OCI-M1 (cell line): ENCODE measurements at places on chromosomes 3 and 15.

DNA sequence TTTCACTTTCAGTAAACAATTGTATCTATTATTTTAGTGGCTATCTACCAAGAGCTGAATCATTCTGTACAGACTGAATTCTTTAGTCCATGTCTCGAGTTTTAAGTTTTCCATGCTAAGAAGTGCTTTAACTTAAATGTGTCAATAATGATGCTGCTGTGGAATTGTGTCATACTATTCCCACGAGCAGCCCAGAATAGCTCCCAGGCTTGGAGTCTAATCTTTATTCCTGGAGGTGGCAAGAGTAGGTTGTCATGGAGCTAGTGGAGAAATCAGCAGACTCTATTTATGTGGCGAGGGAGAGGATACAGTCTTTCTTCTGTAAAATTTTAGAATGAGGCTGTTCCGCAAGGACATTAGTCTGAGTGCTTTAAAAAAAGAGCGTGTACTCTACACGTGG lies 207.2 kb downstream of the ROBO2 start:
- DNase-seq = no peak

GRCh38 chr3:44885618-44886017 lies 11.2 kb downstream of the TGM4 start:
- no peak for DNase-seq

GRCh38 chr3:76410762-76411281 lies 625.5 kb upstream of the ZNF717 start:
- no peak for DNase-seq

- DNase-seq = no peak
Measured at GRCh38 chr3:181457190-181457589, 254.5 kb upstream of the SOX2 start.

DNA sequence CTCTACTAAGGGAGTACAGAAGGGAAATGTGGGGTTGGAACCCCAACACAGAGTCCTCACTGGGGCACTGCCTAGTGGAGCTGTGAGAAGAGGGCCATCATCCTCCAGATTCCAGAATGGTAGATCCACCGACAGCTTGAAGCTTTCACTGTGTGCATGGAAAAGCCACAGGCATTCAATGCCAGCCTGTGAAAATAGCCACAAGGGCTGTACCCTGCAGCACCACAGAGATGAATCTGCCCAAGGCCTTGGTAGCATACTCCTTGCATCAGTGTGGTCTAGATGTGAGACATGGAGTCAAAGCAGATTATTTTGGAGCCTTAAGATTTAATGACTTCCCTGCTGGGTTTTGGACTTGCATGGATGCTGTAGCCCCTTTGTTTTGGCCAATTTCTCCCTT lies 39.3 kb upstream of the KCNMB2 start:
- DNase-seq = no peak

DNA sequence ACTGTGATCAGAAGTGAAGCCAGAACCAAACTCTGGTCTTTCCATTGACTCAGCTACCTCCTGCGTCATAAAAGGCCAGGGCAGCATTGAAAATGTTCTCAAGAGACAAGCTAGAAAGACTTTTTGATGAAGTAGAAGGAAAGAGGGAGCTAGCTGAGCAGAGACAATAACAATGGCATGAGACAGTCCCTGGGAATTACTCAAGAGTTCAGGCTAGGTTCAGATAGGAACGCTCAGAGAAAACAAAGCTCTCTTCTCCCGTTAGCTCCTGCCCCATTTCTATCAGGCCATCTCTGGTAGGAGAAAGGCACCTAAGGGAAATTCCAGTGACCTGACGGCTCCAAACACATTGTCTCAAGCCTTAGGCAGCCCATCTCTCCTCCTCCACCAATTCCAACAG lies 7.0 kb upstream of the OXTR start:
- no peak for DNase-seq

- DNase-seq = peak; percentile 39
Measured at GRCh38 chr3:36416599-36416998, 36.3 kb downstream of the STAC start.

DNA sequence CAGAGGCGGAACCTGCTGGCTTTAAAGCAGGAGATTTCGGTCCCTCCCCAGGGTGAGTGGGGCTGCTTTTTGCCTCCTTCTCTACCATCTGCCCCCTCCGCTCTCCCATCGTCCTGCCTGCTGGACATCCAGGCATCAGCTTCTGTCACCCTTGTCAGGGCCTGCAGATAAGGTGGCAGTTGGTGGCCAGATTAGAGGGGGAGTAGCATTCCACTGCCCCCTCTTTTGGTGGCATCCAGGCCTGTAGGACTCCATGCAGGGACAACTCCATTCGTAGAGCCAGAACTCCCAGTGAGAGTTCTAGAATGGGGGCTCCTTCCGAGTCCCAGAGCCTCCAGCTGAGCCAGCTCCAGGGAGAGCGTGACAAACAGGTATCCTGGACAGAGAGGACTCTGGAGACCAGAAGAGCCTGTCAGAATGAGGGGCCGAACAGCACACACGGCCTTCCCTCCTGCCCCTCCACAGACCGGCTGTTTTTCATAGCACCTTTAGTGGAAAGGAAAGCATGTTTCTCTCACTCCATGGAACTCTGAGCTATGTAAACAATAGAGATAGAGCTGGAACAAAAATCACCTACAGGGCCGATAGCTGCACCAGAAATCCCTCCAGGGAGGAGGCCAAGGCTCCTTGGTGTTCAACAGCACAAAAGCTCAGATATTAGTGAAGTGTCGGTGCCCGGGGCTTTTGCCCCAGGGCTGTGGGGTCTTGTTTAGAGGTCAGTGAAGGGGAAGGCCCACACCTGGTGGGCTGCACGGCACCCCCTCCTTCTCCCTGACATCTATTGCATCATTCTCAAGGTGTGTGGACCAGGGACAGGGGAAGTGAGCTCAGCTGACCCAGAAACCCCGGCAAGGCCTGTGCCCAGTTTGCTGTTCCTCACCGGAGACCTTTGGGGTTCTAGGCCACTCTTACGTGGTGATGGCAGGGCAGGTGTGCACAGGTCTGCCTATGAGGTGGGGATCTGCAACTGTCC lies 34.2 kb downstream of the MAGEF1 start:
- no peak for DNase-seq

- DNase-seq = no peak
Measured at GRCh38 chr3:168581771-168582225, 486.1 kb upstream of the GOLIM4 start.

DNA sequence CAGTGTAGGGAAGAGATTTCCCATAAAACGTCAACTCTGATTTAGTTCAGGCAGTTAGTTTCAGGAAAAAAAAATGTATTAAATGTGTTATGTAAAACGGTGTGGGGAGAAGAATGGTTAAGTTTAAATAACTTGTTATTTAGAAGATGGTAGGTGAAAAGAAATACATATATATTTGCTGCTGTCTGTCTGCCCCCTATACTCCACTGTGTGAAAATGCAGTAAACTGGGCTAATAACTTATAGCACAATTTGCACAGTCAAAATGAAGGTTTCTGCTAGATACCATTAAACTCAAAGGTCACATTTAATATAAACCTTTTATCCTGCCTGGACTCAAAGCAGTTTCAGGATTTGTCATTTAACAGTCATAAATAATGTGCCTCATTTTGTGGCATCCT lies 515.0 kb downstream of the FGF12 start:
- DNase-seq = no peak

- DNase-seq = no peak
Measured at GRCh38 chr3:105745046-105745445, 123.8 kb downstream of the CBLB start.

DNA sequence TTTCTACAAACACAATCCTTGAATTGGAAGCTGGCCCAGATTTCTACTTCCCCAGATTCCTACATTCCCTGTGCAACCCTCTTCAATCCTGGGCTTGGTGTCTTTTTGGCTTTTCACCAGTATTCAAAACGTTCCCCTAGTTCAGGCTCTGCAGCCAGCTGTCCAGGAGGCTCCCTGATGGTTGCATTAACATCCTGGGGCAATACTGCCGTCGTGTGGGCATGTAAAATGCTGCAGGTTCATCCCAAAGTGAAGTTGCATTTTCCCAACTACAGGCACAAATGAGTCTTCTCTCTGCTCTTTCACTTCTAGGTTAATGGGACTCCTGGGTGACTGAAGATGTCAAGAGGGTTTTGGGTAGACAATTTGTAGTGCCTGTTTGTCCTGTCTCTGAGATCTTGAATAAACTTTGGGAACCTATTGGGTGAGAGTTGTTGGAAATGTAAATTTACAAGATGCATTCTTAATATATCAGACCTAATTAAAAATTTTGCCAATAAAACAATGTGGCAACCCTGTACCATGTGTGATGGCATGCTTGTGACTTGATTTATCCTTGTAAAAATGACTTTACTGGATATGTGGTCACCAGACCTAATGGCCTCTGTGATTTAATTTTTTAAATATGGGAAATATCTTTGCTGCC lies 28.6 kb downstream of the SOX14 start:
- DNase-seq = peak; percentile 35

DNA sequence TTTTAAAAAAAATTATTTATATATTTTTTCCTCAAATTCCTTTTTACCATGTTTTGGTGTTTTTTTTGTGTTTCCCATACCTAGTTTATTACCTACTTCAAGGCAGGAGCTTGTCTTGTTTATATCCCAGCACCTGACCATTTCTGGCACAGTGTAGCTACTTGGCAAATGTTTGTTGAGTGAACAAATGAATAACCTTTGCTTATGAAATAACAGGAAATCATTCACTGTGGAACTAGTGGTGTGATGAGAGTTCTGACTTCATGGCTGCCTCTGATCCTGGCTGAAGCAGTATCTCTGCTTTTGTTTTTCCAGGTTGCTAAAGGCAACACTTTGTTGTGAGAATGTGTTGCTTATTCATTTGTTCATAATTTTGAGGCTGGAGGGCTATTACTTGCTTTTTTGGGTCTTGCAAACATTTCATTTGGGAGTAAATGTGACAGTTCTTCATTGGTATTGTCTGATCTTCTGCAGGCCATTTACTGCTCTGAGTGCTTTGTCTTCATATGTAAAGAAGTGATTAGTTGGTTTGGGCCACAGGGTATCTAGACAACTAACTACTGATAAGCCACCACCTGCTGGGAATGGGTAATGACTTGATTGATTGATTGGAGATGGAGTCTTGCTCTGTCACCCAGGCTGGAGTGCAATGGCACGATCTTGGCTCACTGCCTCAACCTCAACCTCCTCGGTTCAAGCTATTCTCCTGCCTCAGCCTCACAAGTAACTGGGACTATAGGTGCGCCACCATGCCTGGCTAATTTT lies 5.7 kb downstream of the RAD54L2 start:
- no peak for DNase-seq

- no peak for DNase-seq
Measured at GRCh38 chr3:47912006-47912504, 104.2 kb downstream of the MAP4 start.

DNA sequence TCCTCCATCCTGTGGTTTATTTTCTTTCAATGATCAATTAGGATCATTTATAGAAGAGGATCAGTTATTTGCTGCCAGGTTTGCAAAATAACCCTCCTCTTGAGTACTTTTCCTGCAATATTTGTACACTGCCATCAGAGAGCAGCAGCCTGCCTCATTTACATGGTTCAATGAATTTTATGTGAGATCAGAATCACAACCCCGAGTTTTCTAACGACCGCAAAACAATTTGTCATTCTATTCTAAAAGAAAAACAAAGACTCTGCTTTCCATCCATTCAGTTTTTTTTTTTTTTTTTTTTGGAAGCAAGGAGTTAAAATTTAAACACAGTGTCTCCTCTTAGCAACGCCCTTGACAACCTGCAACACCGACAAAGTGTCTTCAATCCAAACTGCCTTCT lies 146.9 kb downstream of the RAB11A start:
- no peak for DNase-seq

DNA sequence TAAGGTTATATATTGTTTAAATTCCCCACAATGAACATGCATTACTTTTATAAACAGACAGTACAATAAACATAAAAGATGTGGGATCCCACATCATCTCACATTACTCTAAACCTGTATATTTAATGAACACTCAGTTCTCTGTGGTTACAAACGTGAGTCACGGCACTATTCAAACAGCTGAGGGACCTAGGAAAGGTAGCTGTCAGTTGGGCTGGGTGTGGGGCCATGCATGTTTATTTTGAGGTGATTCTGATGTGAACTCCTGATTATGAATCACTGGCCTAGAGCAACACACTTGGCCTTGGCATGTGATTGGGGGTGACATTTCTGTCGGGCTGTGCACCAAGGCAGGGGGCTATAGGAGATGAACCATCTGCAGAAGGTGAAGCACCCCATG lies 147.6 kb upstream of the HACD2 start:
- DNase-seq = no peak

GRCh38 chr15:55535436-55535835 lies 27.4 kb upstream of the DNAAF4 start:
- DNase-seq = no peak

- DNase-seq = peak; percentile 1
Measured at GRCh38 chr15:86001200-86001599, 78.5 kb upstream of the AGBL1 start.

DNA sequence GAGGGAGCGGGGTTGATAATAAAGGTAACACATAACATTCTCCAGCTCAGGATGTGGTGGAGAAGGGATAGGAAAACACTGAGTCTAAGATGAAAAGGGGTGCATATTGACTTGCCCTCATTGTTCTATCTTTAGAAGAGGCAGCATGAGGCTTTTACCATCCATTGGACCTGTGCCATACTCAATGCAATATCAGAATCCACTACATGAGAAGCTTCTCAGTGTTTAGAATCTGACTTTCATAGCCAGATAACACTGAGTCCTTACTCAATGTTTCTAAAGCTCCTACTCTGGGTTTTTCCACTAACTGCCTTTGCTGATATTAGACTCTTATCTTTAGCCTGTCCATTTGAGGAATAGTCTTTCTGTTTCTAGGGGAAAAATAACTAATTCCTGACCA lies 24.3 kb upstream of the GADL1 start:
- DNase-seq = no peak

GRCh38 chr3:98563661-98564281 lies 29.6 kb downstream of the CPOX start:
- peak; percentile 38 for DNase-seq

GRCh38 chr15:89075846-89076245 lies 12.4 kb upstream of the ABHD2 start:
- DNase-seq = peak; percentile 56

GRCh38 chr15:61227269-61227949 lies 1.7 kb downstream of the RORA start:
- DNase-seq = no peak

GRCh38 chr3:2934541-2934940 lies 175.6 kb downstream of the IL5RA start:
- DNase-seq = no peak

DNA sequence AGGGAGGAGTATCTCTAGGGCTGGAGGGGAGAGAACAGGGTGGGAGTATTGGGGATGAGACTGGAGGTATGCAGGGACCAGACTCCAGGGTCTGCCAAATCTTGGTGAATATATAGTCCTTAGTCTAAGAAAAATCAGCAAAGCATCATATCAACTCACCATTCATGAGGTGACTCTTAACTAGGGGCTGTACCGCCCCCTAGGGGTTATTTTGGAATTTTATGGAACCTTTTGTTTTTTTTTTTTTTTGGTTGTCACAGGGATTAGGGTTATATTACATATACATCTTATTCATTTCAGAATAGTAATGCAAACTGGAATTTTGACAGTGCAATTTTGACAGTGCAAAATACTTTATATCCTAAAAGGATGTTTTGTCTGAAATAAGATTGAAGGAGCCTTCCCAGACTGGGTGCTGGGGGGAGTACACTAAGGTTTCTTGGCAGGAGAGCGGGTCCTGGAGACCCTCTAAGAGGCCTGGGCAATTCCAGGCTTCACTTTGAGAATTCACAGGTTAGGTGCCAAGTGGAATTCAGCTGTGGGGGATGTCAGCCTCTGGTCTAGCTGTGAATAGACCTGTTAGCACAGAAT lies 7.5 kb downstream of the CMTM7 start:
- peak; percentile 87 for DNase-seq

- DNase-seq = no peak
Measured at GRCh38 chr3:98532275-98532637, 478 bp downstream of the GPR15 start.
